ENCODE measurements at places on chromosomes 5 and 9.

GRCh38 chr9:98162613-98163012, 29.8 kb downstream of the CORO2A start:
- no peak for DNase-seq

DNA sequence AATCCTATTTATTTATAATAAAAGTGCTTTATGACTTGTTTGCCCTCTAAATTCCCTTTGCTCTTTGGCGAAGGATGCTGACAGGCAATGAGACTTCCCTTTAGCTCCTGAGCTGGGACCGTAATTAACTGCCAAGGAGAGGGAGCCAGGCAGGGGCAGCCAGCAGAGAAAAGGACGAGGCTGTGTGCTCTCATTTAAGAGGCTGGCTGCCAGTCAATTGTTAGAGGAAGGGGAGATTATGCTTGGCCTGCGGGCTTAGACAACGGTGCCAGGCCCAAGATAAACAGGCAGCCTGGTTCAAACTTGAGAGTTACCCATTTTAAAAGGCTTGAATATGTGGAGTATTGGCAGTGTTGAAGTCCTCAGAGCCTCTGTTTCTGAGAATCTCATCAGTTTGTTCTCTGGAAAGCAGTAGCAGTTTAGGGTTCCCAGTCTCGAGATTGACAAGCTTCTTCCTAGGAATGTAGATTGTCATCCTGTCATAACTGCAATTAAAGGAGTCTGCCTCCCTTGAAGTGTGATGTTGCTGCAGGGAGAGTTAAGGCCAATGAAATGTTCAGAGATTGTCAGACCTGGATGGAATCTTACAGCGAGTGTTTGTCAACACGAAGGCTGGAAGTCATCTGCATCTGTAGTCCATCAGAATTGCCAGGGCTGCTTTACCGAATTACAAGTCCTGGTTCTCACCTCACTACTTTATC, 113.2 kb downstream of the JAKMIP2 start:
- no peak for DNase-seq

DNA sequence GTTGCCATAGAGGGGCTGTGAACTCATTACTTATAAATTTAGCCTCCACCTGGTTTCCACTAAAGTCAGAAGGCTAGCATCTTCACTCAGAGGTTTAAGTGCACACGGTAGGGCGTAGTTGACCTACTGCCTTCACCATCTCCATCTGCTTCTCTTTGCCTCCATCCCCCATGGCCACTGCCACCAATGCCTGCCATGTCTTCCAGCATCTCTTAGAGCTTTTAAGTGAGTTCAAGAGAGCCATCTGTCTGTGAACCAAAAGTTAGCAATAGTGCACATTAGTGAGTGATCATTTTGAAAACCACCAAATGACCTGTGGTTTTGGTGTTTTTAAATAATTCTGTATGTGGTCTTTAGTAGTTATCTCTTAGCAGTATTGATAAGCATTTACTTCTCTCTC, 102.0 kb downstream of the DMRTA1 start:
- DNase-seq, result no peak

GRCh38 chr5:143023411-143024096, 253.4 kb downstream of the ARHGAP26 start:
- DNase-seq, result peak; percentile 26

- DNase-seq, result no peak
Observed at GRCh38 chr9:100674419-100675122, 96.7 kb downstream of the CAVIN4 start.

DNA sequence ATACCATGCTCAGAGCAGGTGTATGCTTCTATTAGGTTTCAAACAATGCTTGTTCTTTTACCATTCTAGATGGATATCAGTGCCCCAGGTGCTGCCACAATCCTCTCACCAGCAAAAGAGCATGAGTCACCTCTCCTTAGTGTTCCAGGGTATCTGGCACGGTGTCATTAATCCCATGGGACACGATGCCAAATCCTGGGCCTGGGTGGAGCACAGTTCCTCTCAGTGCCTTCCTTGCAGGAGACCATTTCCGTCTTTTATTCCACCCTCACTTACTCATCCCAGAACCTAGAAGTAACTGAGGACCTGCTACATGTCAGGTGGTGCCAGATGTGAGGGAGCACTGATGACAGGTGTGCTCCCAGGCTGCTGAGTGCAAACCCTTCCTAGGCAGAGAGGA, 1.3 kb upstream of the OR13J1 start:
- peak; percentile 66 for DNase-seq

DNA sequence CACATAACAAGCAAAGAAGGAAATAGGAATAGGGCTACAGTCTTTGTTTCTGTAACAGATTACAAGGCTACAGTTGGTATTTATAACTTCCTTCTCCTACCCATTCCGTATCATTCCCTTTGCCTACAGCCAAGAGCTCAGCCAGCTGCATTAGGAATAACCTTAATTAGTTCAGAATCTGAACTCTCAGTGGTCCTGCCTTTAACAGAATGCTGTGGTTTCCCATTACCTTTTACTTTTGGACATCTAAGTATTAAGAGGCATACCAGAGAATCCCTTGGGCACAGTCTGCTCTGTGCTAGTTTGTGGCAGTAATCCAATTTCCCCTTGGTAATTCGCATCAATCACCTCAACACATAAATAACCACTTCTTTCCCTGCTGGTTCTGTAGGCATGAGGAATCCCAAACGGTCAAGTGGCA, 44.2 kb downstream of the PKD2L2 start:
- DNase-seq, result no peak

DNA sequence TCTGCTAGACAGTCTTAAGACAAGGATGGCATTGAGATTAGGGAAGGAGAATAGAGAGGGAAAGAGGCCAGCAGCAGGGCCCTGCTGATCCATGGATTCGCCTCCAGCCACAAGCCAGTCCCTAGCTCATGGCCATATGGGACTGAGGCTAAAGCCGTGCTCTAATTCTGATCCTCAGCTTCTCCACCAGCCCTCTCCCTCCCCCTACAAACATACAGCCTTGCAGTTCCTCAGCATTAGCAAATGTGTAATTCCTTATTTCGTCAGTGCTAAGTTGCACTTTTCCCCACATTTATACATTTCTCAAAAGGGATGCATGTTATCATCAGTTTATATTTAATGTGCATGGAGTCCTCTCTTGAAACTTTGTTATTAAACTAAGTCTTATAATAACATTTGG, 34.8 kb downstream of the ZNF462 start:
- DNase-seq, result no peak

DNA sequence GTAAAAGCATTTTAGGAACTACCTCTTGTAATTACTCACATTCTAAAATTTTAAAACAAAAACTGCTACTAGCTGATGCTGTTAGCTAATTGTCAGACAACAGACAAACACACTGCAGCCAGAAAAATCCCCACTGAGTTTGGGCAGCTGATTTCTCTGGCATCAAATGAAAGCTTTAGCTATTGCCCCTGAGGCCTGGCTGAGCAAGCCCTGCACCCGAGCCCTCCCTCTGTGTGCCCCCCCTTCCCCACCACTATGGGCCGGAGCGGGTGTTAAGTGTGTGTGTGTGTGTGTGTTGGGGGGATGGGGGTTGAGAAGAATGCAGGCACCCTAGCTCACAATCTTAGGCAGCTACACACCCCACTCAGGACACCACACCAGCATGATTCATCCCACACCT, 2.4 kb downstream of the NEUROG1 start:
- DNase-seq, result no peak

DNA sequence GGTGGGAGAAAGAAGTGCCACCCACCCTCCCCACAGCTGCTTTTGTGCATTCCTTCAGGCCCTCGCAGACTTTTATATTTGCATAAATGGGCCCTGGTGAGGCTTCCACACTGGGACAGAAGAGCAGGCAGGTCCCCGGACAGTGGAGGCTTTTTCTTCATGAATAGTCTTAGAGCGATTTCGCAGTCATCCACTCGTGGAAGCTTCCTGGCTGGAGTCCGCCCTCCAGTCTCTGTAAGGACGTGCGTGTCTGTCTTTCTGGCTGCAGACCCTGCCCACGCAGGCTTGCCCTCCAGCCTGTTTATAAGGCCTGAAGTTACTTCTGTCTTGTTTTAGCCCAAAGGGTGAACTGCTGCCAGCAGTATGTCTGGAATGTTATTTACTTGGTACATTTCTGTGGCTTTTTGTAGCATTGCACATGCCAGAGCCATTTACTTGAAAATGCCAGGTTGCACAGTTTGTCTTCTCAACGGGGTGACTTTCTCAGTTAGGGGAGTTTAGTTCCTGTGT, 195.7 kb downstream of the AOPEP start:
- DNase-seq, result no peak

GRCh38 chr9:90613502-90613901, 29.1 kb downstream of the DIRAS2 start:
- DNase-seq, result no peak

Measured in DMS53 (cell line).